ENCODE measurements at places on chromosomes 3 and 15. TPM values are rescaled to one million over a fixed set of nuclear protein-coding genes. Genes with fewer than 3 reads are reported as not detected.

Gene DAZL
- 0.10 TPM for total RNA-seq

Gene LRTM1
- total RNA-seq, result not detected

Gene LEO1
- total RNA-seq, result 7.7 TPM

Gene MST1R
- 0.10 TPM for total RNA-seq

Gene RTP3
- total RNA-seq, result 0.10 TPM

Gene PRR20G
- total RNA-seq, result not detected

Gene NR1I2
- total RNA-seq, result not detected

Gene MAGI1
- total RNA-seq, result not detected

Gene ISLR
- total RNA-seq, result not detected

Gene LDHAL6B
- not detected for total RNA-seq

Gene ATG3
- 79.8 TPM for total RNA-seq

Gene OR5H6
- not detected for total RNA-seq

Gene ANKUB1
- not detected for total RNA-seq
